ENCODE measurements at places on chromosomes 13 and 19. TPM values are rescaled to one million over a fixed set of nuclear protein-coding genes. Genes with fewer than 3 reads are reported as not detected.

GPR12 gene
- total RNA-seq: not detected

KLK14 gene
- total RNA-seq: 0.57 TPM

DNA sequence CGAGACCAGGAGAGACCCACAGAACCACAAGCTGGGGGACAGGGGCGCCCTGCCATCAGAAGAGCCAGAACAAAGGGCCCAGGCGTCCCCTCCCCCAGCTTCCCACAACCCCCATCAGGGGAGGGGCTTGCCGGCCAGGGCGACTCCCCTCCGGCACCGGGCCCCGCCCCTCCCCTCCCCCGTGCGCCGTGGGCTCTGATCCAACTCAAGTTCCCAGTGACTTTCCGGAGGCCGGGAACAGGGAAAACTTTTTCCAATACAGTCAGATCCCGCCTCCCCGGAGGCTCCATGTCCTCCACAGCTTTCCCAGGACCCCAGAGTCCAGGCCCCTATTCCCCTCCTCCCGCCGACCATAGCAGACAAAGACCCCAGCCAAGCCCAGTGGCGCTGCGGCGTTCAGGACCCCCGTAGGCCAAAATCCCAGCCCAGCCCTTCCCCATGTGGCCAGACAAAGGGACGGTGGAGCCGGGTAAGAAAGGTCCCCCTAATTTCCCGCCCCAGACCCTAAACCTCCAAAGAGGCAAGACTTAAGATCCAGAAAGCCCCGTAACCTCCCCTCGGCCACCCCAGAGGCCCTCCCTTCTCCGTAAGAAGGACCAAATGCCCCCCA is 673 bp downstream of the TEAD2 start:
- peaks cover 8% of the 10 kb centered on the region for H3K4me1 ChIP-seq
- peaks cover 31% of the 10 kb centered on the region for H3K27me3 ChIP-seq
- H3K27ac ChIP-seq: no peak overlapping the region
- DNase-seq: no peak
- H3K36me3 ChIP-seq: no peaks in the 10 kb centered on the region

GRCh38 chr13:97139691-97140090 is 82.4 kb upstream of the MBNL2 start:
- no peaks in the 10 kb centered on the region for H3K36me3 ChIP-seq
- H3K27ac ChIP-seq: no peak overlapping the region
- peaks cover 19% of the 10 kb centered on the region for H3K27me3 ChIP-seq
- no peaks in the 10 kb centered on the region for H3K4me1 ChIP-seq

TEKTIP1 gene
- 8.3 TPM for total RNA-seq

DNA sequence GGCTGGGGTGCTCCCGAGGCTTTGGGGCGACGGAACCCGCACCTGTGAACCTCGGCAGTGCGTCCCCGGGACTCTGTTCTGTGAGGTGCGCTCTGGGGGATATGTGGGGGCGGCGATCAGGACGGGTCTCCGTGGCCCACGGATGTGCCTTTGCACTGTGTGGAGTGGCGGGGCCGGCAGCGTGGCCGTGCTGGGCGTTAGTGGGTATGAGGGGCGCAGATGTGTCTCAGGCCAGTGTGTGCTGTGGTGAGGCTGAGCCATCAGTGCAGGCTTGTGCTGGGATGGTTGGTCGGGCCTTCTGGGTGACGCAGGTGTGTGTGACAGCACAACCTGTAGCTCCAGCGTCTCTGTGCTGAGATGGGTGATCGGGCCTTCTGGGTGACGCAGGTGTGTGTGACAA is 16.9 kb downstream of the ZNF331 start:
- H3K4me1 ChIP-seq: peaks cover 17% of the 10 kb centered on the region
- H3K36me3 ChIP-seq: peaks cover 36% of the 10 kb centered on the region
- H3K4me3 ChIP-seq: peak overlapping the region; percentile 88

- no peak overlapping the region for H3K27ac ChIP-seq
- DNase-seq: no peak
- H3K27me3 ChIP-seq: no peaks in the 10 kb centered on the region
- H3K36me3 ChIP-seq: no peaks in the 10 kb centered on the region
- H3K4me3 ChIP-seq: no peak overlapping the region
- H3K4me1 ChIP-seq: no peaks in the 10 kb centered on the region
These were observed 65.2 kb downstream of the SOX1 start for GRCh38 chr13:112132142-112132541.

SOHLH2 gene
- total RNA-seq: not detected

DNA sequence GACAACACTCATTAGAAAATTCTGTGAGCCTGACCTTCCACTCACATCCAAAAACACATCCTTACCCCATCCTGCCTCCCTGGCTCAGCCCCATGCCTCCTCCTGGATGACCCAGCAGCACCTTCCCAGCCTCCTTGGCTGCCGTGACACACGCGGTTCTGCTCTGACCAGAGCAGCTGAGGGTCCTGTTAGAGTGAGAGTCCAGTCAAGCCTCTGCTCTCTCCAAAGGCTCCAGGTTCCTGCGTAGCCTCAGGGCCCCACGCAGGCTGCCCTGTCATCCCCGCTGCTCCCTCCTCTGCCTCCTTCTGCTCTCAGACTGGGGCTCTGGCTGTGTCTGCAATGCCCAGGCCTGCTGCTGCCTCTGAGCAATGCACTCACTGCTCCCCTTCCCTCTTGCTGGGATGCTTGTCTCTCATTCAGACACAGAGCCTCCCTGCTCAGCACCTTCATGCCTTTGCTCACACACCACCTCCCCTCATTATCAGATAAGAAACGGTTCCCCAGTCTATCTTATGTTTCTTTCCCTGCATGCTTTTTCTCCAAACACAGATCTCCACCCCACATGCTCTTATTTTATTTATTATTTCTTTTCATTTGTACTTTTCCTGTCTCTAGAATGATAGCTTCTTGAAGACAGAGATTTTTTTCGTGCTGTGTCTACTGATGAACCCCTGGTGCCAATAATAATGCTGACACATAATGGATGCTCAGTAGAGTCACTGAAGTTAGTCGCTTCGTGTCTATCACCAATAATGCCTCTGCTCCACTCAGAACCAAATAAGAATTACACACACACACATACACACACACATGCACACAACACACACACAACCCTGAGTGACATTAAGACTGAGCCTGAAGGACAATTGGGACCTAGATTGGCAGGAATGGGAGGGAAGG is 10.2 kb upstream of the SIGLEC6 start:
- H3K4me3 ChIP-seq: no peak overlapping the region
- peaks cover 39% of the 10 kb centered on the region for H3K27me3 ChIP-seq
- no peak for DNase-seq
- H3K27ac ChIP-seq: no peak overlapping the region
- H3K36me3 ChIP-seq: no peaks in the 10 kb centered on the region
- H3K4me1 ChIP-seq: peaks cover 9% of the 10 kb centered on the region

- no peak overlapping the region for H3K4me3 ChIP-seq
- H3K36me3 ChIP-seq: no peaks in the 10 kb centered on the region
- peaks cover 3% of the 10 kb centered on the region for H3K4me1 ChIP-seq
These were observed 87.2 kb upstream of the IRS2 start for GRCh38 chr13:109873351-109874123.

NLRP11 gene
- total RNA-seq: not detected

DNA sequence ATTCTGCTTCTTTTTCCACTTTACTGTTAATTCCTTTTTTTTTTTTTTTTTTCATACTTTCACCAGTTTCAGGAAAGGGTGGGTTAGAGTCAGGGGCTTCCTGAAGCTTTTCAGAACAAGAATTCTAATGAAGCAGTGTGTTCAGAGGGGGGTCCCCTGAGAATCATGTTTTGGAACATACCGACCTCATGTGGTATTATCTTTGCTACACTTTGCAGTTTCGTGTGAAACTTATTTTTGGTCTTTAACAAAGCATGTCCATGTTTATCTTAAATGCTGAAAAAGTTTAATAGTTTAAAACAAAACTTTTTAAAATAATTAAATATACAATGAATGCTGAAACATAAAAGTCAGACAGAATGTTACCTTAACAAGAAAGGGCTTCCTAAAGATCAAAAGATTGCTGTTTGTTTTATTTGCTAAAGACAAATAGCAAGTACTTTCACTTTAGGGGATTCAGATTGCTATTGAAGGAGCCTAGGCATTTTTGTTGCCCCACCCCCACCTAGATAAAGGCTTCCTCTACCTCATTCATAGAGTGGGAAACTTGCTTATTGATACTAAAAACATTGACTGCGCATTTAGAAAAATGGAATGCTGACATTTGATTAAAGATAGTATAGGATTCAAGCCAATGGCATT is 21.1 kb upstream of the POMP start:
- no peaks in the 10 kb centered on the region for H3K36me3 ChIP-seq
- DNase-seq: no peak
- H3K4me1 ChIP-seq: peaks cover 16% of the 10 kb centered on the region
- no peak overlapping the region for H3K27ac ChIP-seq
- H3K27me3 ChIP-seq: peaks cover 13% of the 10 kb centered on the region
- no peak overlapping the region for H3K4me3 ChIP-seq

GRCh38 chr13:48819899-48820298 is 155.8 kb upstream of the FNDC3A start:
- H3K4me1 ChIP-seq: peaks cover 13% of the 10 kb centered on the region
- no peak for DNase-seq
- no peaks in the 10 kb centered on the region for H3K36me3 ChIP-seq
- no peak overlapping the region for H3K4me3 ChIP-seq

DNA sequence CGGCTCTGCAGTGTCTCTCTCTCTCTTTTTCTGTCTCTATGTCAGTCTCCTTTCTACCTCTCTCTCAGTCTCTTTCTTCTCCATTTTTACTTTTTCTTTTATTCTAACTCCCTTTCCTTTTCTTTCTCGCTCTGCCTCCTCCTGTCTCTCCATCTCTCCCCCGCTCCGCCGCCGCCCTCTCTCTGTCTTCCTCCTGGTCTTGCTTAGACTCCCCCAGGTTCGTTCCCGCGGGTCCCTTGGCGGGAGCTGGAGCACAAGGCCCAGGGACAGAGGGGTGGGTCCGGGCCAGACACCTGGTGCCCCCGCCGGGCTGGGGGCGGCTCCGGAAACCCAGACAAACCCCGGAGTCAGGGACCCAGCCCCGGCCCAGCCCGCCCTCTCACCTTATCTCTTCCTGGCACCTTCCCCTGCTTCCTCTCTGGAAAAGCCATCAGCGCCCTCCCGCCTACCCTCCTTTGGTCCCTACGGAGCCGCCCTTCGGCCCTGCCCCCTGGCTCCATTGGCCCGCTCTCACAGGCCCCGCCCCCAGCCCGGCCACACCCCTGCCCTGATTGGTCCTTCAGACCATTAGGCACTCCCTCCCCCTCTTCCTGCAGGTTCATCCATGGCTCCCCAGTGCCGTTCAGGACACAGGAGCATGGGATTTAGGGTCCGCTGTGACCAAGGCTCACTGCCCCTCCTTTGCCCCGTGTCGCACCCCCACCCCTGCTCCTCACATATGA is 15.4 kb upstream of the NOP53 start:
- peak; percentile 61 for DNase-seq
- H3K4me1 ChIP-seq: peaks cover 17% of the 10 kb centered on the region
- peaks cover 16% of the 10 kb centered on the region for H3K27me3 ChIP-seq

DNA sequence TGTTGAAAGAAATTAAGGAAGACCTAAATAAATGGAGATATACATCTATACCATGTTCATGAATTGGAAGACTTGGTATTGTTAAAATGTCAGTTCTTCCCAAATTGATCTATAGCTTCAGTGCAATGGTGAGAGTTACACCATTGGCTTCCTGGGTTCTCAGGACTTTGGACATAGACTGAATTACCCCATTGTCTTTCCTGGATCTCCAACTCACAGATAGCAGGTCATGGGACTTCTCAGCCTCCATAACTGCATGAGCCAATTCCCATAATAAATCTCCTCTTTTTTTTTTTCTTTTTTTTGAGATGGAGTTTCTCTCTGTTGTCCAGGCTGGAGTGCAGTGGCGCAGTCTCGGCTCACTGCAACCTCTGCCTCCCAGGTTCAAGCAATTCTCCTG is 38.7 kb downstream of the CCNE1 start:
- peaks cover 16% of the 10 kb centered on the region for H3K4me1 ChIP-seq
- DNase-seq: no peak
- H3K27me3 ChIP-seq: peaks cover 3% of the 10 kb centered on the region
- no peaks in the 10 kb centered on the region for H3K36me3 ChIP-seq
- no peak overlapping the region for H3K27ac ChIP-seq

DNA sequence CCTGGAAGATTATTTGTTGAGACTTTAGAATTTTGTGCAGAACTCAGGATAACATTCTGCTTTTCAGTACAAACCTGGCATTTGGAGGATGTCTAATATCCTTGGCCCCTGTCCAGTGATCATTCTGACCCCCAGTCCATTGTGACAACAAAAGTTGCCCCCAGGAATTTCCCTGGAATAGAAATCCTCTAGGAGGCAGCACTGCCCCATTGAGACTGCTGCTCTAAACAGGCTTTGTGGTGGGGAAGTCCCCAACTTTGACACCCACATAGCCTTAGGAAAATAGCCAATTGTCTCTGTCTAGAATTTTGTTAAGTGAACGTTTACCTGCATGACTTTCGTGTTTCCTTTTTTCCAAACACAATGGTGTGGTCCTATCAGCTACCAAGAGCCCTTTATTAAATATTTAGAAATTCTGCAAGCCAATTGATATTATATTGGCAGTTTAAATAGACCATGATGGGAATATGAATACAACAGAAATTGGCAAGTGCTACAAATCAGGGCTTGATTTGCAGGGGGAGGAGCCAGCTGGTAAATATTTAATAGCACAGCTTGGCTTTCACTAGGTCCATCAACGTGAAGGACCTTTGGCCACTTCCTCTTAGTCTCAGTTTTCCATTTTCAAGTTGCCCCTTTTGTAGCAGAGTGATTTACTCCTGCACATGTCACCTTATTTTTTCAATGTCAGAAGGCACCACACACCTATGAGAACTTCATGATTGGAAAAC is 451.7 kb downstream of the EFNB2 start:
- H3K36me3 ChIP-seq: no peaks in the 10 kb centered on the region
- H3K4me1 ChIP-seq: no peaks in the 10 kb centered on the region
- no peaks in the 10 kb centered on the region for H3K27me3 ChIP-seq
- no peak overlapping the region for H3K27ac ChIP-seq
- no peak for DNase-seq

ZNF575 gene
- total RNA-seq: 3.7 TPM

- H3K27ac ChIP-seq: no peak overlapping the region
- no peak for DNase-seq
- no peaks in the 10 kb centered on the region for H3K4me1 ChIP-seq
- H3K36me3 ChIP-seq: no peaks in the 10 kb centered on the region
- H3K27me3 ChIP-seq: peaks cover 9% of the 10 kb centered on the region
- H3K4me3 ChIP-seq: no peak overlapping the region
These were observed 42.0 kb upstream of the TDRD3 start for GRCh38 chr13:60355056-60355455.

COMP gene
- not detected for total RNA-seq

RUBCNL gene
- total RNA-seq: 0.21 TPM

KIR2DL4 gene
- total RNA-seq: not detected

DNA sequence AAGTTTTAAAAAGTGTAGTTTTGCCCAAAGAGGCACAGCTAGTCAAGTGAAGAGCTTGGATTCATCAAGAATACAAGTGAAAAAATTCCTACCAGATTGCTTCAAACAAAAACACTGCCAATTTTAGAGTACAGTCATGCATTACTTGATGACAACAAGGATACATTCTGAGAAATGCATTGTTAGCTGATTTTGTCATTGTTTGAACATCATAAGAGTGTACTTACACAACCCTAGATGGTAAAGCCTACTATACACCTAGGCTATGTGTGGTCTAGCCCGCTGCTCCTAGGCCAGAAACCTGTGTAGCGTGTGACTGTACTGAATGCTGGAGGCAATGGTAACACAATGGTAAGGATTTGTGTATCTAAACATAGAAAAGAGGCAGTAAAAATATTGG is 41.1 kb downstream of the TMTC4 start:
- no peaks in the 10 kb centered on the region for H3K27me3 ChIP-seq
- no peak overlapping the region for H3K27ac ChIP-seq
- no peak for DNase-seq
- no peak overlapping the region for H3K4me3 ChIP-seq
- H3K36me3 ChIP-seq: peaks cover 58% of the 10 kb centered on the region
- H3K4me1 ChIP-seq: peaks cover 7% of the 10 kb centered on the region

Data from activated CD8-positive, alpha-beta T cell treated with anti-CD3 and anti-CD28 coated beads, Interleukin-2, amount 10 ng/mL, durations not matched to agents 7 days and 5 days (primary cell).